ENCODE measurements at places on chromosomes 6 and 20.

- peak; percentile 41 for DNase-seq
Measured at GRCh38 chr20:1324598-1325172, 4.3 kb downstream of the SDCBP2 start.

DNA sequence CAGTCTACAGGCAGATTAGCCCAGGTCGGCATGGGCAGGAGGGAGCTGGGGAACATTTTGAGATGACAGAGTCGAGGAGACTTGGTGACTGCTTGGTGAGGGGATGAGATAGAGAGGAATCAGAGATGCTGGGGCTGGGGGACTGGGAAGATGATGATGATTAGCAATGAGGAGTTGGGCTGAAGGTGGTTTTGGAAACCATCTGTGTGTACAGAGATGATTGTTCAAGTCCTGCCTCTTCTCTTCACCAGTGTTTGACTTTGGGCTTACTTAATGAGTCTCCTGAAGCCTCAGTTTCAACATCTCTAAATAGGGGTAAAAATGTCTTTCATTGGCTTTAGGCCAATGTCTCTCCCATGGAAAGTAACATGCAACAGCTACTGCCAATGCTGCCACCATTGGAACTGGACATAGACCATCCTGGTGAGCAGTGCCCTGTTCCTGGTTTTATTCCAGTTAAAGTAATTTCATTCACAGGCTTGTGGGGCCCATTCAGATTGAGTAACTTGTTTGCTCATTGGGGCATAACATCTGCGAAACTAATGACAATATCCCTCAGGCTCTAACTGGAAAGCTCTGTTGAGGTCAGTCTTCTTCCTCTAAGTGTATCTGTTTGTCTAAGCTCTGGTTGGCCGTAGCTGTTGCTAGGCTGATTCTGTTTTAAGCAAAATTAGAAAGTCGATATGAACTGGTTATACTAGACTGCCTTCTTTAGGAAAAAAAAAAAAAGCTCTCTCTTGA is 99.1 kb downstream of the ARMC2 start:
- DNase-seq: no peak

- DNase-seq: no peak
Measured at GRCh38 chr20:49063279-49063678, 17.2 kb downstream of the CSE1L start.

DNA sequence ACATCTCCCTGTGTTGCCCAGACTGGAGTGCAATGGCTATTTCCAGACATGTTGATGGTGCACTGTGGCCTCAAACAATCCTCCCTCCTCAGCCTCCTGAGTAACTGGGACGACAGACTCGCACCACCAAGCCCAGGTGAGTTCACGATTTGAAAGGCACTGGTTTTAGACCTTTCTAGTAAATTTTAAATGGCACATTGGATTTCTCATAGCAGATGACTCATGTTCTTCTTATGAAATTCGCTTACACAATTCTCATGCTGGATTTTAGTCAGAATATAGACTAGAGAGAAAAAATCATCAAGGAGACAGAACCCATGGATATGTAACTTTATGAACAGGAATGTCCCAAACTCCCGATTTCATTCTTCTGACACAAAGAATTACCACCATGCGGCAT is 18.1 kb upstream of the PXDC1 start:
- DNase-seq: no peak

- peak; percentile 68 for DNase-seq
Measured at GRCh38 chr6:139029470-139030227, 1.1 kb downstream of the ABRACL start.

DNA sequence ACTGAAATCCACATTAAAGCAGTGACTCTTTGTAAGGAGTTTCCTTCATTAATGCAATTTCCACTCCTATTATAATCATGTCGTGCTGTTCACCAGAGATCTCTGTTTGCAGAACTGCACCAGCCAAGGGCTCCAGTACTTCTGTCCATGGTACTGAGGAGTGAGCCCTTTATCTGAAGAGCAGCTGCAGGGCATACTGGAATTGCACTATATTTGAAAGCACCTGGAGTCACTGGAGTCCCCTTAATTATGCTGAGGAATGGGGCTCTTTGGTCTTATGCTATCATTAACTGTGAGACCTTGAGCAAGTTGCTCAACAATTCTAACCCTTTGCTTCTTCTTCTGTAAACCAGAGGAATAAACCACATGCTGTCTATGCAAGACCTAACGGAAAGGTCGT is 61.7 kb upstream of the NUP153 start:
- DNase-seq: no peak

DNA sequence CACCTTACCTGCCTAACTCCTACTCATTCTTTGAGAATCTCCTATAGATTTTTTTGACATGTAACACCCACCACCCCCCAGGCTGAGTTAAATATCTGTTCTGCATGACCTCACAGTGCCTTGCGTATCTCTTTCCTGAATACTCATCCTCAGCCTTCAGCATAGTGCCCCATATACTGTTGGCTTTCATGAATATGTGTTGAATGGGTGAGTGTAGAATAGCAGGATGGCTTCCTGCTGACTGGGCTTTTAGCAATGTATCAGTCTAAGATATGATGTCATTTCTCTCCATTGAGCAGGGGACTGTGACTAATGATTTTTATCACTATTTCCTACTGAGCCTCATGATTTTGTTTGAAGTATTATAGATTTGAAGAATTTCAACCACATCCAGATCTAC is 361.6 kb upstream of the MARCKS start:
- no peak for DNase-seq

GRCh38 chr20:13799974-13800373 is 15.1 kb downstream of the NDUFAF5 start:
- DNase-seq: no peak

GRCh38 chr6:142551274-142551811 is 249.5 kb downstream of the ADGRG6 start:
- DNase-seq: peak; percentile 51

GRCh38 chr20:53934421-53935343 is 135.7 kb downstream of the BCAS1 start:
- DNase-seq: peak; percentile 32

DNA sequence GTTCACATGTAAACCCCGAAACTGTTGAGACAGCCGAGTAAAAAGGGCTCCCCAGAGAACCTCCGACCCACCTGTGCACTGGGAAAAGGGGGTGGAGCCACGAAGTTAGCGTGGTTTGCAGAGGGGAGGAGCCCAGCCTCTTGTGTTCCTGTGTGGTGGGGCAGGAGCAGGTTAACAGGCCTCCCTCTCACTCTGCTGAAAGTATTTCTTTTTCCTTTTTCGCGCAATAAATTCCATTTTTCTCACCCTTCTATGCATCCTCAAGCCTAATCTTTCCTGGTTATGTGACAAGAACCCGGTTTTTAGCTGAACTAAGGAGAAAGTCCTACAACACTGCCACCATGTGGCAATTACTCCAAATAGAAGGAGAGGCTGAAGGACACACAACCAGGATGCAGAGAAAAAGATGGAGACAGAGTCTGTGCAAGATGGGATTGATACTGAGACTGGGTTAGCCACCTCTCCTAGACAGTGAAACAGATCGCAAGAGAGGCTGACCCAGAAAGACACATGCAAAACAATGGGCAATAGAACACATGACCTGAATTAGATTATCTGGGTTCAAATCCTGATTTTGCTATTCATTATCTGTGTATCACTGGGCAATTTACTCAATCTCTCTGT is 168.7 kb upstream of the PRSS16 start:
- DNase-seq: peak; percentile 63

GRCh38 chr6:102115911-102116310 is 722.4 kb downstream of the GRIK2 start:
- DNase-seq: no peak

DNA sequence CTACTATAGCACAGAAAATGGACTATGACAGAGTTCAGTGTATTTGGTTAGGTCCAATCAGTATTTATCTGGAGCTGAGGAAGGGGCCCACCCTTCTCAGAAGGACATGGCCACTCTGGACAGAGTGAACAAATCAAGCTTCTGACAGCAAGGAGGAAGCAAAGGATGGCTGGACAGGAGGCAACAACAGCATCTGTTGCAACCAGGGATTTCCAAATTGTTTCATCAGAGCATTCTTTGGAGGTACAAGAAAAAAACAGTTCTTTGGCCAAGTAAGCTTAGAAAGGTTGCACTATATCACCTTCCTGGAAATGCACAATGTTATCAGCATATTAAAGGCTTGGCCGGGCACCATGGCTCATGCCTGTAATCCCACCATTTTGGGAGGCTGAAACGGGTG is 118.7 kb upstream of the SLC22A16 start:
- no peak for DNase-seq

Data from ureter (tissue), 1 donor.